Activated naive CD4-positive, alpha-beta T cell (primary cell): ENCODE measurements at places on chromosomes 7 and 10.

- DNase-seq: no peak
These were observed 27.3 kb downstream of the AHCYL2 start for GRCh38 chr7:129252128-129252527.

DNA sequence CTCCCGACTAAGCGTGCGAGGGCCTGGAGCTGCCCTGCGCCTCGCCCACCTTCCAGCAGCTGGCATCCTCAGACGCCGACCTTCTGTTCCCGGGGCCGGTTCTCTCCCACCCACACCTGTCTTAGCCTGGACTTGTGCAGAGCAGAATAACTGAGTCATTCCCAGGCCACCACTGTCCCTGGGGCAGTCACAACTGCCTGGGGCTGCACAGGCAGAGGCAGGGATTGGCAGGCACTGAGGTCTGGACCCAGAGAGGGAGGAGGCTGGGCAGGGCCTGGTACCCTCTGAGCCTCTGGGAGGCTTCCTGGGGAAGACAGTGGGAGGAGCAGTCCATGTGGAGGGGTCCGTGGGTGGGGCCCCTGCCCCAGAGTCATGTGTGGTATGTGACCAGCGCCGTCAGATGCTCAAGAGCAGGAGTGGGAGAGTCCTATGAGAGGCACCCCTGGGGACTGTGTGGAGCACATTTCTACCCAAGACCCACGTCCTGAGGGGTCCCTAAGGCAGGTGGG lies 74.3 kb downstream of the NKX6-2 start:
- no peak for DNase-seq

- DNase-seq: no peak
These were observed 71.7 kb upstream of the TMEM106B start for GRCh38 chr7:12139416-12139815.

DNA sequence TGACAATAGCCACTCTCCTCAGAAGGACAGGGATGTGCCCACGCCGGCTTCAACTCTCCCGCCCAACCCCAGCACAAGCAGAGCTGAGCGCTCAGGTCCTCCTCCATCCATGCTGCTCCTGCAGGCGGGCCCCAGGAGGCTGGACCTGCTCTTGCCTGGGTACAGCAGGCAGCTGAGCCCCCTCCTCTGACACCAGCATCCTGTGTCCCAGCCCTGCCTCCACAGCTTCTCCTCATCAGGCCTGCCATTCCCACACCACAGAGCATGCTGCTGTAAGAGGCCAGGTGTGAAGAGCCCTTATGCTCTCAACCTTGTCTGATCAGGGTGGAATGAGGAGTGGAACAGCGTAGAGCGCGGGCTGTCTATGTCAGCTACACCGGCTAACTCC lies 302.2 kb downstream of the PTPRN2 start:
- DNase-seq: no peak

DNA sequence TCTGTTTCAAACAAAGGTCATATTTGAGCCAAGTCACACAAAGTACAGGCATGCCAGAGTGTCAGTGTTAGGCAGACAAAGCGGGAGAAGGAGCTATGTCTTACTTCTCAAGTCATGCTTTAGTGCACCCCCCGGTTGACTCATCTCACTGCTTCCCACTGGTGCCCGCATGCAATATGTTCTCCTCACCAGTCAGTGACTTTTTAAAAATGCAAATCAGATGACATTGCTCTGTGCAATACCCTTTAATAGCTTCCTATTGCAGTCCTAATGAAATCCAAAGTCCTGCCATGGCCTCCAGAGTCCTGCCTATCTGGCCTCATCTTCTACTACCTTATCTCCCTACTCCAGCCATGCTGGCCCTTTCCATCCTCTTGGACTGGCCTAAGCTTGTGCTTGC lies 429.1 kb downstream of the ACTR3B start:
- DNase-seq: no peak

DNA sequence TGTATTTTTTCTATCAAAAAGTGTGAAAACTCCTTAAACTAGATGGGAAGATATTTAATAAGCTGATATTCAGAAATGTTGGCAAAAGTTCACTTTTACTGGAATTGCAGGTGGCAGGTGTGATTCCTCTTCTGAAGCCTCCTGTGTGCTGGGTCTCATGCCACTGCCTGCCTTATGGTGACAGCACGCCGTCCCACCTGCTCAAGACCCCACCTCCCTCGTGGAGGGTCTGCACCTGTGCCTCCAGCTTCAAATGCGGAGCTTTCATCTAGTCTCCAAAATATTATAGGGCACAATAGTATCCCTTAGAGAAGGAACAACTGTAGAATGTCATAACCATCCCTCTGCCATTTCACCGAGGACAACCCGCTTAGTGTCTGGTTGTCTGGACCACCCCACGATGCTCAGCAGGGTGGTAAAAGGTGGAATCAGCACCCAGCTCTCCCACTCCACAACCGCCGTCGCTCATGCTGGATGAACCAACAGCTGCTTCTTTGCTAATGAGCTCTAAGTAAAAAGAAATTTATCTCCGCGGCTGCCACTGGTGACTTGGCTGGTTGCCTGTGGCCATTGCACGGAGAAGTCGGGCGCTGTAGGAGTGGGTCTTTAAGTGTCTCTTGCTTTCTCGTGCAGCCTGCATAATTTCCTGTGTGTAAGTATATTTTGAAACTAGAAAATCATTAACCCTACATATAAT lies 119.3 kb upstream of the TCERG1L start:
- no peak for DNase-seq

GRCh38 chr7:101250324-101250723 lies 5.4 kb upstream of the FIS1 start:
- no peak for DNase-seq

DNA sequence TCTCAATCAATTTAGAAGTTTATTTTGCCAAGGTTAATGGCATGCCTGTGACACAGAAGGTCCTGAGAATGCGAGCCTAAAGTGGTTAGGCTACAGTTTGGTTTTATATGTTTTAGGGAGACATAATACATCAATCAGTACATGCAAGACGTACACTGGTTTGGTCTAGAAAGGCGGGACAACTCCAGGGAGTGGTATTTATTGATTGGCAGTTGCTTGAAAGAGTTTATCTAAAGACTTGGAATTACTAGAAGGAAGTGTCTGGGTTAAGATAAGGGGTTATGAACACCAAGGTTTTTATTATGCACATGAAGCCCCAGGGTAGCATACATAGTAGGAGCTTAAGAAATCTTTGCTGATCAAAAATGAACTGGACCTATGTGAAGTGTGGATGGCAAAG lies 21.5 kb downstream of the NPVF start:
- DNase-seq: no peak

DNA sequence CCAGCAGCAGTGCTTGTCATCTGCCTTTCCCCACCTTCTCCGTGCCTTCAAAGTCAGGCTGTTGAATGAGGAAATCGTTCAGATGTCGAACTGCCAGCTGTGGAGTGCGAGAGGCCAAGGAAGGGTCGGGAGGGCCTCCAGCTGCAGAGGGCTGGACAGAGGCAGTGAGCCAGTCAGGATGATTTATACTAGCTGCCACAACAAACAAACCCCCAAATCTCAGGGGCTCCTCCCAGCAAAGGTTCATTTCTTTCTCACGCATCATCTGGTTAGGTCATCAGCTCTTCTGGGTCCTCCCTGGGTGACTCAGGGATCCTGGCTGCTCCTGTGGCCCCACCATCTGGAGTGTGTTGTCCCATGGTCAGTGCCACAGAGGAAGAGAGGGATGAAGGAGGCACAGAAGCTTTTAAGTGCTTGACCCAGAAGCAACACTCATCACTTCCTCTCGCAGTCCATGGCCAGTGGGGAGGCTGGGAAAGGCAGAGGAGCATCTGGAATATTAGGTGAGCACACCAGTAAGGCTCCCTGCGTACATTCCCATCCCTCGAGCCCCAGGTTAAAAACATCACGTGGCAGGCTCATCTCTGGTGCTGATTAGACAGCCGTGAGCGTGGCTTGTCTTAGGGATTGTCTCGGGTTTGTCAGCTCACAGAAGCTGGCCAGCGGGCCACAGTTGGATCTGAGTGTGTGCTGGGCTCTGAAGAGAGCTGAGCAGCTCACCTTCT lies 140.7 kb downstream of the RGS10 start:
- DNase-seq: no peak
